ENCODE measurements at places on chromosomes 5 and 9.

DNA sequence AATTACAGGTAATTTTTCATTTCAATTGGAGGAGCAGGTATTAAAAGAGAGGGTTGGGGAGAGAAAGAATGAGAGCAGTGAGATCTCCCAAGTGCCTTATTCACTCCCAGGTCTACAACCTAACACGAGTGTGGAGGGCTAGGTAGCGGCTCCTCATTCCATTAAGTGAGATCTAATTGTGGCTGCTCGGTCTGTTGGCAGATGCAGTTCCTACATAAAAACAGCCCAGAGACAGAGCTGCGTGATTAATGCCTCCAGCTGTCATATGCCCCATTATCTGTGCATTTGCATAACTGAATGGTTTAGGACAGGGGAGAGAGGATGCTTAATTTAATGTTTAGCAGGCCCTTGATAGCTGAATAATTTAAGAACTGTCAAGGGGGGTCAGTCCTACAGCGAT, 100.5 kb downstream of the PSAT1 start:
- no peak for DNase-seq

- DNase-seq = no peak
Observed at GRCh38 chr5:6188976-6189375, 189.4 kb downstream of the MED10 start.

DNA sequence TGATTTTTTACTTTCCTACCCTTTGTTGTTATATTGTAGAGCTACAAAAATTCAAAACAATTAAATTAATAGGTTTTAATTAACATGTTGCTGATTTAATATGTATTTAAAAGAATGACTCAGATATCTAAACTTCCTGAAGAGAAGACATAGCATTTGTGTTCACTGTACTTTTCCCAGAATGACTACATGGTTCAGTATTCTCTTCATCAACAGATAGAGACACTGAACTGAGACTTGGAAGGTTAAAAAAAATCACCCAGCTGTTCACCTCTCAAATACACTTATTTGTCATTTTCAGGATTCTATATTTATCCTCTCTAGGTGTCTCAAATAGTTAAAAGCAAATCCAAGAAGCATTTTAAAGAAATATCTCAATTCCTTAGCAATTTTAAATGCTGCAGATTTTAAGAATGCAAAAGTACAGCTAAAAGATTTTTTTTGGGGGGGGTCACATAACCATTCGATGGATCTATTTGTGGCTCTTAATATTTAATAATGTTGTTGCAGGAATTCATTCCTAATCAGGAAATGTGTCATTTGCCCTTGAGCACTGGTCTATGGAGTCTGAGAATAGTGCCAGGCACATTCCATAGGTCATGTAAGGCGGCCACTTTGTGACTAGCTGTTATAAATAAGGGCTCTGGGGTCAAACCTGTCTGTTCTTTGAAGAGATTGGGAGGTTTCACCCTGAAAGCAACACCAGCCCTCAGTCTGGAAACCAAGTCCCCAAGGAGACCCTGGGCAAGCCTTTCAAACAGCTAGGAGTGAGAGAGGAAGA, 463.1 kb downstream of the NR2F1-AS1 start:
- DNase-seq = no peak

DNA sequence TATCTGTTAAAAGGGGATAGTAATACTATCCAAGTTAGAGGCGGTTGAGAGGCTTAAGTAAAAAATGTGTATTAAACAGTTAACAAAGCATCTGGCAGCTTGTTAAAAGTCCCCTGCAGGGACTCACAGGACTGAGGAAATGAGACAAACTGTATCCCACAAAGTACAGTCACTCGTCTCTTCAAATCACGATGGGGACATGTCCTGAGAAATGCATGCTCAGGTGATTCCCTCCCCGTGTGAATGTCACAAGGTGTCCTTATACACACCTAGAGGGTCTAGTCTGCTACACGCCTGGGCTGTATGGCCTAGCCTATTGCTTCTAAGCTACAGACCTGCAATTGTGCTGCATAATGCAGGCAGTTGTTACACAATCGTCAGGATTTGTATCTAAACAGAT, 237.0 kb downstream of the IRX2 start:
- DNase-seq = no peak

DNA sequence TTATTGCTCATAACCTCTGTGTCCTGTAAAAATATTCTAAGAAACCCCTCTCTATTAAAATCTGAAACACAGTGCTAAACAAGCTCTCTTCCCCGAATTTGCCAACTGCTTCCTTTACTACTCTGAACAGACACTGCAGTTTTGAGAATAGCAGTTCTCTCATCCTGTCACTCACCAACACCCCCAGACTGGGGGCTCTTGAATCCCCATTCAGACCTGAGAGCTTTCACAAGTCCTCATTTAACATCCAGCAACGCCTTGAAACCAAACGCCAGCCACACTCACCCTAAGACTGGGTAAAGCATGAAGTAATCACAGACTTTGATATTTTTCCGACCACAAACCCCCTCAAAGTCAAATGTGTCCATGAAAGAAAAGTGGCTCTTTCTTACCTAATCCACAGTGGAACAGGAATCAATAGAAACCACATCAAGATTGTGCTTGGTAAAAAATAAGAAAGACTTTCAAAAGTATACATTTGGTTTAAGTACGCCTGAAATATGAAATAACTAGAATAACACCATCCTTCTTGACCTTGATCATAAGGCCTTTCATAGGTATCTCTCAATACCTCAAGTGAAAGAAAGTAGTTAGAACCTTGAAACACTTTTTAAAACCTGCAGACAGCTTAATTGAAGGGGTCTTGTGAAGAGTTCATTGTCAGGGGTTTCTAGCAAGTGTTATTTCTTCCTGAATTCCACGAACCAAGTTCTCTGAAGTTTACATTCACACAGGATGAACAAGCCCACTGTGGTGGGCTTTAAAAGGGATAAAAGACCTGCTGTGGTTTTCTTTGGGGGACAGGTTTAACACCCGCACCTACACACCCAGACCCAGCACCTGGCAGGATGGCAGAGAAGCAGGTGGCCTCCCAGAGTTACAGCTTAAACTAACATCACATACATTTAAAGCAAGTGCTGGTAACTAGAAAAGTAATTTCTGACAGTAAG, 412.6 kb downstream of the MLLT3 start:
- no peak for DNase-seq

GRCh38 chr5:37703841-37704241, 136.0 kb downstream of the GDNF start:
- DNase-seq = no peak

- no peak for DNase-seq
Observed at GRCh38 chr5:115686738-115687074, 60.9 kb upstream of the TMED7 start.

DNA sequence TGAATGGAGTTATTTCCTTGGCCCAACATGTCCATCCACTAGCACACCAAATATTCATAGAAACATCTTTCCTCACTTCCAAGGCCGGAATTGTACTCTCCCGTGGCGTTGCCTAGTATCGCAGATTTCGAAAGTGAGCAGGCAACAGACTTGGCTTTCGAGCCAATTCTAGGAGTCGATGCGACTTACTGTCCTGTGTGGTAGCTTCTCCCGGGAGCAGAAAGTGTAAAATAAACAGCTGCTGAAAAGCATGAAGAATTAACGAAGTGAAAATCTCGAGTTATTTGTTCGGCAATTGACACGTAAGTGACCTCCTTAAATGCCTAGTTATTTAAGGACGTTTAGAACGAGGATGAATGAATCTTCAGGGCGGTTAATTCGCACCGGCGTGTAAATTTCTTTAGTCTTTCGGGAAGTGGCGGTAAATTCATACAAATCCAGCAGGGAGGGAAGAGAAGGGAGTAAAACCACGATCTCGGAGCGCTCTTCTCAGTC, 449 bp upstream of the PCSK5 start:
- DNase-seq = peak; percentile 36

- DNase-seq = no peak
Observed at GRCh38 chr5:1720396-1721110, 79.1 kb downstream of the MRPL36 start.

DNA sequence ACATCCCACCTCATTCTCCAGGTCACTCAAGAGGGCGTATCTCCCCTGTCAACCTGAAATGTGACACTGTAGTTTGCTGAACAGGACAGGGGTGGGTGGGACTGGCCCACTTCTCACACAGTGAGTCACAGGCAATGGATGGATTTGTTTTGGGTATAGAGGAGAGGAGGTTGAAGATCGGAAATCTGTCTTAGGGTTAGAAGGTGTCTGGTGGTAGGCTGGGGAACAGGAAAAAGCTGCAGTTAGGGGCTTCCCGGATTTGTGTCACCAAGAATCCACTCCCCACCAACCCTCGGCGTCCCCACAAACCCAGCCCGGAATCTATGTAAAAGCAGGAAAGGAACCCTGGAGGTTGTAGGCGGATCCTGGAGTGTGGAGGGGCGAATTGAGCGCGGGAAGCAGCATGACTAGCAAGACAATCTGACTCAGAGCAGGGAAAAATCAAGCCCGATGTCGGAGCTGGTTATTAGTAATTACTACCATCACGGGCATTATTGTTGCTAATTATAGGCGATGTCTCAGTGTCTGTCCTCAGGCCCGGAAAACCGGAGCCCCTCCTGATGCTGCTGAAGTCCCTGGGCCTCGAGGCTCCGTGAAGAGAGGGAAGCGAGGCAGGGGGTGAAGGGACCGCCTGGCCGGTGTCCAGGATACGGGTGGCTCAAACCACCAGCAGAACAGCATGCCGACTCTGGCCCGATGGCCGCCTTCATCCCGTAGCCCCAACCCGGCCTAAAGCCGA, 1.7 kb upstream of the IRX1 start:
- DNase-seq = no peak

DNA sequence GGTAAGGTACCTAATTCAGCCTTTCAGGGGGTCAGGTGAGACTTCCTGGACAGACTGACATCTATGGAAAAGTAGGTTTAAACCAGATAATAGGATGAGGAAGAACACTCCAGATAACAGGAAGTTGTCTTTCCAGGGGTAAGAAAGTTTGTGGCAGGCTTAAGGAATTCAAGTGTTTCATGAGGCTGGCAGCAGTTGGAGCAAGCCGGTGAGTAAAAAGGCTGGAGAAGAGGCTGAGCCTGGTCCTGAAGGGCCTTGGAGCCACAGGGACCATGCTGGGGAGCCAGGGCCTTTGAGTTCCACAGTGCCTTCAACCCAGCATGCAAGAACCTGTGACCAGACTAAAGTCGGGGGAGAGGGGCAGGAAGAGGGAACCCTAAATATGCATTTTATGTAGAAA, 353.4 kb downstream of the SPOCK1 start:
- no peak for DNase-seq

DNA sequence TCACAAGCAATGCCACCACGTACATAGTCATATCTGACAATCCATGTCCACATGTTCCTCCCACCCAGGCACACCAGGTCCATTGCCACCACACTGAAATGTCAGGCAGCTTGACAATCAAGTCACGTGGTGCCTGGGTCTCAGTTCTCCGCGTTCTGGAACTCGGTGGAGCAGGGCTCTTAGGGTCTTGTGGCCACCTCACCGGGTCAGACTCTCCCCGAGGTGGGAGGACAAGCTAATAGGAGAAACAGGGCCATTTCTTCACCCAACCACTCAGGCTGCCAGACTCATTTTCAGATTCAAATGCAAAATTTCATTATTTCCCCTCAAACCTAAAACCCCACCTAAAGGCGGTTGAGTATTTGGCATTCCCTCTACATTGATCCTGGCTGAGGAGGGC, 200.5 kb upstream of the GAS1 start:
- DNase-seq = no peak

DNA sequence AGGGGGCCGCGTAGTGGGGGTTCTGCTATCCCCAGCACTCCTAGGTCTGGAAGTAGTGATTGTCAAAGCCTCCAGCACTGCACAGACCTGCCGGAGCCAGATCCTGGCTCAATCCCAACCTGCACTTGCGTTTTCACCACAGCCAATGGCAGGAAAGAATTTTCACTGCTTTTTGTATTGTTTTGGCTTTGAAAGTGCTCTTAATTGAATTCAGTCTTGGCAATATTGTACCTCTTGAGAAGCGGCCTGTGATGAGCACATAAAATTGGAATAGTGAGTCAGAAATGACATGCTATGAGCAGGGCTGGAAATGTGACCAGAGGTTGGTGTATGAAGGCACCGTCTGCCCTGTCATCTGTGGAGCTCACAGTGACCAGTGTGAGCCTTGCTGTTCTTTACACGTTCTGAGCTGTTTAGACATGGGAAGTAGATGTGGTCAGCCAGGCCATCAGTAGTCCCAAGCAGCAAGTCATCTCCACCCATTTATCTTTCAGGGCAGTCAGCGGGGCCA, 41.5 kb downstream of the SECISBP2 start:
- DNase-seq = no peak

GRCh38 chr9:100445903-100446549, 19.1 kb downstream of the MSANTD3 start:
- no peak for DNase-seq

Data from NCI-H345 (cell line).